Left ventricle myocardium inferior (tissue), 1 donor: ENCODE measurements at places on chromosomes 3 and 15. TPM values are rescaled to one million over a fixed set of nuclear protein-coding genes. Genes with fewer than 3 reads are reported as not detected.

DNA sequence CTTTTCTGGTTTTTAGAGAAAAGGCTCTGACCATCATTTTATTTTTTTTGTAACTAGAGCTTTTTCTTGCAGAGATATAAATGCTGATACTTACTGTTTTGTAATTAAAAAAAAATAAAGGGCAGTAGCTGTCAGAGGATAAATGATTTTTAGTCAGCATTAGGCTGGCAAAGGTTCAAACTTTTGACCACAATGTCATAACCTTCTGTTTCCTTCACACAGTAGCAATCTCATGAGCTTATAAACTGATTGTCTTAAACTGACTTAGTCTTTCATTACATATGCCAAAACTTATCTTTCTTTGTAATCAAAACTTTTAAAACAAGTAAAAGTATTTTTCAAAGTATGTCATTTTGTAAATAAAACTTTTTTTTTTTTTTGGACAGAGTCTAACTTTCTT, 841.9 kb downstream of the OTOL1 start:
- H3K27ac ChIP-seq: no peak overlapping the region
- no peaks in the 10 kb centered on the region for H3K27me3 ChIP-seq
- H3K4me1 ChIP-seq: no peaks in the 10 kb centered on the region
- no peak overlapping the region for H3K4me3 ChIP-seq

DNA sequence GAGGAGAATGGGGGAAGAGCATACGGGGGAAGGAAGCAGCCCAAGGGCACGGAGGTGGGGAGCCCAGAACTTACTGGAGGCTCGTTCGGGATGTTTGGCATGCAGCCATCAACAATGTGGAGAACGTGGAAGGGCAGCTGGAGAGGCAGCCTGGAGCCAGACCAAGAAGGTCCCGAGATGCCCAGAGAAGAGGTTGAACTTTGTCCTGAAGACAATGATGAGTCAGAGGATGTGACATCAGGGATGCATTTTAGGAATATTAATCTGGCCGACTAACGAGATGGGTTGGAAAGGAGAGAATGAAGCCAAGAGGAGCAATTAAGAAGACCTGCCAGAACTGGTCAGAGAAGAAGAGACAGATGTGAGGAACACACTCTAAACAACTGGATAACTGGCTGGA, 98.2 kb downstream of the SRGAP3 start:
- no peak overlapping the region for H3K27ac ChIP-seq
- peaks cover 13% of the 10 kb centered on the region for H3K4me1 ChIP-seq
- no peaks in the 10 kb centered on the region for H3K36me3 ChIP-seq
- H3K4me3 ChIP-seq: no peak overlapping the region

DNA sequence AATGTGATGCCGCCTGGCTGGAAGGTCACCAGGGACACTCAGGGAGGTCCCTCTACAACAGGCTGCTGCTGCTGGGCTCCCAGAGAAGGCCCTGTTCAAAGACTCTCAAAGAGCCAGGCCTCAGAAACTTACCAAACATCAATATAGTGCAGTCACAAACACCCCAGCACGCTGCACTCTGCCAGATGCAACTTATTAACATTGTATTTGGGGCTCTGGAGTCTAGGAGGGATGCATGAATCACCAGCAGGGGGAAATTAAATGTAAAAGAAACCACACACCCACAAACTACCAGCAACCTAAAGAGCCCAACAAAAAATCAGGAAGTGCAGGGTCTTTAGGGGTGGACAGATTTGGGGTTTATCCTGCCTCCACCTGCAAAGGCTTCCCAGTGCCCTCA, 74.6 kb upstream of the SPATA12 start:
- DNase-seq: no peak
- H3K4me3 ChIP-seq: no peak overlapping the region
- no peak overlapping the region for H3K27ac ChIP-seq
- H3K27me3 ChIP-seq: no peaks in the 10 kb centered on the region

GRCh38 chr15:64985366-64986033, 4.2 kb downstream of the SPG21 start:
- no peak for DNase-seq
- no peaks in the 10 kb centered on the region for H3K27me3 ChIP-seq
- H3K36me3 ChIP-seq: peaks cover 10% of the 10 kb centered on the region

GRCh38 chr3:56998076-56998529, 62.4 kb upstream of the SPATA12 start:
- no peak for DNase-seq
- H3K36me3 ChIP-seq: no peaks in the 10 kb centered on the region
- H3K4me3 ChIP-seq: no peak overlapping the region
- H3K27me3 ChIP-seq: no peaks in the 10 kb centered on the region
- H3K27ac ChIP-seq: no peak overlapping the region

GRCh38 chr3:164486150-164486549, 592.1 kb downstream of the SI start:
- H3K36me3 ChIP-seq: no peaks in the 10 kb centered on the region
- no peaks in the 10 kb centered on the region for H3K4me1 ChIP-seq
- H3K27ac ChIP-seq: no peak overlapping the region
- H3K27me3 ChIP-seq: no peaks in the 10 kb centered on the region
- no peak for DNase-seq

DNA sequence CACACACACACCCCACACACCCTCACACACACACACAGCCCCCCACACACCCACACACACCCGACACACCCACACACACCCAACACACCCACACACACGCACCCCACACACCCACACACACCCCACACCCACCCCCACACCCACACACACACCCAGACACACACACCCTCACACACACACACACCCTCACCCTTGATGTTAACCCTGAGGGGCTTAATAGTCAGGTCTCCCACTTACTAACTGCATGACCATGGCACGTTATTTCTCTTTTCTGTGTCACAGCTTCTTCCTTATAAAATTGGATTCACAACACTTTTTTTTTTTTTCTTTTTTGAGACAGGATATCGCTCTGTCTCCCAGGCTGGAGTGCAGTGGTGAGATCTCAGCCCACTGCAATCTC, 2.8 kb downstream of the GRM2 start:
- H3K4me3 ChIP-seq: no peak overlapping the region
- H3K27ac ChIP-seq: no peak overlapping the region
- H3K27me3 ChIP-seq: no peaks in the 10 kb centered on the region
- DNase-seq: no peak
- peaks cover 5% of the 10 kb centered on the region for H3K36me3 ChIP-seq

DNA sequence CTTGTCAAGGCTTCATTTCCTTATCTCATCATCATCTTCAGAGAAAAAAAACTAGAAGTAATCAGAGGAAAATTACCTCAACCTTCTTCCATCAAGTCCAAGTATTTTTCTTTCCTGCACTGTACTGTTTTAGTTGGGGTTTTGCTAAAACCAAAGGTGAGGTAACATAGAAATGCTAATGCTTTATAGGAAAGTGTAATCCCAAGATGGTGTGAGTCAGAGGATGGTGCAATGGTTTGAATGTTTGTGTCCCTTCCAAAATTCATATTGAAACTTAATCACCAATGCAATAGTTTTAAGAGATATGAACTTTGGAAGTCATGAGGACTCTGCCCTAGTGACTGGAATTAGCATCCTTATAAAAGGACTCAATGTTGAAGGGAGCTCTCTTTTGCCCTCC, 79.5 kb downstream of the KBTBD8 start:
- H3K27me3 ChIP-seq: peaks cover 6% of the 10 kb centered on the region
- no peak overlapping the region for H3K27ac ChIP-seq
- H3K4me1 ChIP-seq: no peaks in the 10 kb centered on the region
- no peak for DNase-seq
- no peak overlapping the region for H3K4me3 ChIP-seq

DNA sequence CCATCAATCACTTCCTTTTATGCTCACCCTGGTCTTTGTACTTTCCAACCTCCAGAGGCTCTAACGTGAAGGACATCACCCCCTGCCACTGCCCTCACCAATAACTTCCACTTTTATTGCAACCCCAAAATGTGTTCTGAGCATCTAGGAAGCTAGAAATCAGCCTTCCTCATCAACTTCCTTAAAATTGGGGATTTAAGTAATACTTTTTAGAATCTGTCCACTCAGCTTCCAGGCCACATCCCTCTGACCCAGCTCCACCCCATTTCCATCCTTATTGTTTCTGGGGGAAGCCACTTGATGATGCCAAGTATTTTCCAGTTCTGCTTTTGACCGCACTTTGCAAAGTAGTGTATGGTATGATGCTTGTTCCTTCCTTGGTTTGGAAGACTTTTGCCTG, 73.5 kb upstream of the XCR1 start:
- no peak overlapping the region for H3K27ac ChIP-seq
- peaks cover 13% of the 10 kb centered on the region for H3K27me3 ChIP-seq
- no peak overlapping the region for H3K4me3 ChIP-seq
- no peak for DNase-seq
- peaks cover 6% of the 10 kb centered on the region for H3K4me1 ChIP-seq
- H3K36me3 ChIP-seq: no peaks in the 10 kb centered on the region

DNA sequence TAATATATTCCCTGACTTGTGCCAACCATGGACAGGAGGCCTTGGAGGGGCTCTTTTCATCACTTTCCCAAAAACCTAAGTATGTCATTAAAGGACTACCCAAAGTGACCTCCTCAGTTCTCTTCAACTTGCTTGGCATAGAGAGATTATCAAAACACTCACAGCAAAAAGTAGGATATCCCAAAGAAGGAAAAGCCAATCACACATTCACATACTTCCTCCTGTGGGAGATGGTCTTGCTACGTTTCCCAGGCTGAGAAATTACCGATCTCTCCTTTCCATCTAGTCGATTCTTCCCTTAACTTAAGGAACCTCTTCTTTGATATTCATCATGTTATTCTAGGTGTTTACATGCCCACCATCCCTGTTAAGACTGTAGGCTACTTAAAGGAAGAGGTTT, 9.1 kb downstream of the DPPA4 start:
- no peak overlapping the region for H3K27ac ChIP-seq
- H3K4me3 ChIP-seq: no peak overlapping the region
- no peaks in the 10 kb centered on the region for H3K36me3 ChIP-seq
- H3K4me1 ChIP-seq: no peaks in the 10 kb centered on the region

GRCh38 chr3:2714834-2715233, 395.3 kb downstream of the IL5RA start:
- no peak for DNase-seq
- H3K27me3 ChIP-seq: no peaks in the 10 kb centered on the region
- no peaks in the 10 kb centered on the region for H3K36me3 ChIP-seq
- no peak overlapping the region for H3K27ac ChIP-seq

- H3K27me3 ChIP-seq: no peaks in the 10 kb centered on the region
- DNase-seq: no peak
- no peak overlapping the region for H3K4me3 ChIP-seq
- H3K27ac ChIP-seq: no peak overlapping the region
- no peaks in the 10 kb centered on the region for H3K36me3 ChIP-seq
- peaks cover 6% of the 10 kb centered on the region for H3K4me1 ChIP-seq
Observed at GRCh38 chr3:33941804-33942203, 143.4 kb downstream of the PDCD6IP start.

- H3K27ac ChIP-seq: peak overlapping the region; percentile 57
- peaks cover 28% of the 10 kb centered on the region for H3K4me1 ChIP-seq
- no peak overlapping the region for H3K4me3 ChIP-seq
- H3K27me3 ChIP-seq: no peaks in the 10 kb centered on the region
- H3K36me3 ChIP-seq: no peaks in the 10 kb centered on the region
Observed at GRCh38 chr3:32303399-32303747, 64.9 kb downstream of the CMTM8 start.

GRCh38 chr15:28019594-28020309, 79.4 kb downstream of the OCA2 start:
- H3K4me3 ChIP-seq: no peak overlapping the region
- H3K36me3 ChIP-seq: no peaks in the 10 kb centered on the region
- H3K4me1 ChIP-seq: no peaks in the 10 kb centered on the region
- DNase-seq: no peak
- no peaks in the 10 kb centered on the region for H3K27me3 ChIP-seq

- no peak overlapping the region for H3K4me3 ChIP-seq
- peaks cover 19% of the 10 kb centered on the region for H3K4me1 ChIP-seq
- DNase-seq: no peak
- no peaks in the 10 kb centered on the region for H3K36me3 ChIP-seq
Observed at GRCh38 chr15:60999771-61000170, 229.3 kb downstream of the RORA start.

DNA sequence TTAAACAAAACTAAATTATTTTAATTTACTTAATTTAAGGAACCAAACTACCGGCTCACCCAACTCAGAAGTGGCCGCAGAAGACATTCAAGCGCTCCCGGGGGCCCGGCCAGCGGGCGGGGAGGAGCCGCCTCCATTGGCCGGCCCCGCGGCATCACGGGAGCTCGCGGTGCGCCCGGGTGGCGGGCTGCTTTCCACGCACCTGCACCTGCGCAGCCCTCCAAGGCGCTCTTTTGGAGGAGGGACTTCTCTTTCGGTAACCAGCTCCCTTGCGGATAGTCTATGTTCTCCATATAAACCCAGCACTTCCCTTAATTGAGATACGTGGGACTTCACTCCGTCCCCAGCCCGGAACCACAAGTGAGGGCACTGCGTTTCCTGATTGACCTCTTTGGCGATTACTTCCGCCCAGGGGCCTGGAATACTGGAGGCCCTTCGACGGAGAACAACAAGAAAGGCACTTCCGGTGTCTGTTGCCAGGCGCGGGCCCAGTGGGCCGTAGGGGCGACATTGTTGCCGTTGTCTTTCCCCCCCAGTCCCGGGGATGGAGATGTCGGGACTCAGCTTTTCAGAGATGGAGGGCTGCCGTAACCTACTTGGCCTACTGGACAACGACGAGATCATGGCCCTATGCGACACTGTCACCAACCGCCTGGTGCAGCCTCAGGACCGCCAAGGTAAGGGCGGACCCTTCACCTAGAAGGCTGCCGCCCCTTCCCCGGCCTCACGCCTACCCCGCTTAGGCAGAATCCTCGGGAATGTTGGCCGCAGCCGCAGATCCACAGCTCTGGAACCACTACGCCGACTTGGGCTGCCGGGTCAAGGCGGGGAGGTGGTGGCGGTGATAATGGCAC, at the start of gene C3orf38:
C3orf38 (plus strand) TSS at position 451 of the 854 bp plus-strand sequence; CDS start at position 545, 94 bp downstream.
- H3K36me3 ChIP-seq: peaks cover 18% of the 10 kb centered on the region
- peak; percentile 87 for DNase-seq
- H3K27ac ChIP-seq: peak within 1 kb of the TSS; percentile 93
- peak within 1 kb of the TSS; percentile 85 for H3K4me3 ChIP-seq
- peaks cover 52% of the 10 kb centered on the region for H3K4me1 ChIP-seq
- H3K27me3 ChIP-seq: no peaks in the 10 kb centered on the region

GRCh38 chr3:12454076-12454815, 30.0 kb upstream of the TSEN2 start:
- H3K27me3 ChIP-seq: no peaks in the 10 kb centered on the region
- H3K27ac ChIP-seq: no peak overlapping the region
- H3K4me3 ChIP-seq: no peak overlapping the region
- no peak for DNase-seq
- no peaks in the 10 kb centered on the region for H3K36me3 ChIP-seq
- H3K4me1 ChIP-seq: no peaks in the 10 kb centered on the region

DNA sequence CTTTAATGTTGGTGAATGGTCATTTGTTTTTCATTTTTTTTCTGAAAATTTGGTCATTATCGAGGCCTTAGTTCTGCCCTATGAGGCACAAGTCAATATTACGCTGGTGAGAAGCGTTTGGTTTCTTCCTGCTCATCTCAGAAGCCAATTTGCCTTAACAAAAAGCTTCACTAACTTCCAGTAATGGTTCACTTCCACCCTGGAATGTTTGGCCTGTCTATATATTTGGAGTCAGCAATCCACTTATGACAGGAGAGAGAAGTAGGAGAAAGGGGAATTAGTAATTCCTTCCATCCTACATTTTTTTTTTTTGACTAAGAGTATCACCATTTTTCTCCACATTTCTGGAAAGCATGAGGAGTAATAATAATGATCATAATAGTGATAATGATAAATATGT, 124.4 kb downstream of the DIPK2A start:
- H3K4me3 ChIP-seq: no peak overlapping the region
- no peak for DNase-seq
- no peaks in the 10 kb centered on the region for H3K27me3 ChIP-seq
- no peaks in the 10 kb centered on the region for H3K36me3 ChIP-seq
- H3K4me1 ChIP-seq: no peaks in the 10 kb centered on the region

ITIH1 gene
- not detected for total RNA-seq

CYP1A2 gene
- not detected for total RNA-seq

CHRFAM7A gene
- total RNA-seq: 2.4 TPM

LINGO1 gene
- 0.96 TPM for total RNA-seq

MRAS gene
- 349 TPM for total RNA-seq
